CD4-positive, alpha-beta memory T cell (primary cell): ENCODE measurements at places on chromosomes 13 and 19.

- H3K36me3 ChIP-seq: no peaks in the 10 kb centered on the region
- no peaks in the 10 kb centered on the region for H3K27me3 ChIP-seq
- peak overlapping the region; percentile 90 for H3K4me3 ChIP-seq
- peaks cover 36% of the 10 kb centered on the region for H3K4me1 ChIP-seq
These were observed 26.8 kb upstream of the UBE2L5 start for GRCh38 chr13:30395192-30396158.

GRCh38 chr19:36009220-36009619 is 607 bp upstream of the SYNE4 start:
- DNase-seq: peak; percentile 36
- no peaks in the 10 kb centered on the region for H3K27me3 ChIP-seq
- H3K36me3 ChIP-seq: no peaks in the 10 kb centered on the region
- peaks cover 28% of the 10 kb centered on the region for H3K4me1 ChIP-seq
- H3K4me3 ChIP-seq: peak overlapping the region; percentile 28

GRCh38 chr13:111962431-111962891 is 104.5 kb upstream of the SOX1 start:
- H3K4me3 ChIP-seq: no peak overlapping the region
- H3K27me3 ChIP-seq: no peaks in the 10 kb centered on the region
- no peaks in the 10 kb centered on the region for H3K36me3 ChIP-seq
- no peak overlapping the region for H3K27ac ChIP-seq

DNA sequence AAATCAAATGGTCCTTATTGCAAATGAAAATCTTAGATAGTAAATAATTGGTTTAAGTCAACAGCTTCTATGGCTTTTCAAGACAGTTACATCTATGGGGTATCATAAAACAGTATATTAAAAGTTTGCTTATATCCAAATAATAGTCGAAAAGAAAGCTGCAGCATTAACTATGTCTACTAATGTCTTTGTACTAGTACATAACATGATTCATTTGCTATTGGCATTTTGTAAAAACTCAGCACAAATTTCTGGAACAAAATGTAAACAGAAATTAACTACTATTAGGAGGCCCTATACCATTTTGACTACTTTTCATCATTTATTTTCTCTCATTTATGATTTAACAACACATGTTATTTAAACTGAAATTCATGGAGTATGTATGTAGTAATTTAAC is 1435.2 kb upstream of the PRR20A start:
- no peak overlapping the region for H3K27ac ChIP-seq
- H3K4me3 ChIP-seq: no peak overlapping the region

DNA sequence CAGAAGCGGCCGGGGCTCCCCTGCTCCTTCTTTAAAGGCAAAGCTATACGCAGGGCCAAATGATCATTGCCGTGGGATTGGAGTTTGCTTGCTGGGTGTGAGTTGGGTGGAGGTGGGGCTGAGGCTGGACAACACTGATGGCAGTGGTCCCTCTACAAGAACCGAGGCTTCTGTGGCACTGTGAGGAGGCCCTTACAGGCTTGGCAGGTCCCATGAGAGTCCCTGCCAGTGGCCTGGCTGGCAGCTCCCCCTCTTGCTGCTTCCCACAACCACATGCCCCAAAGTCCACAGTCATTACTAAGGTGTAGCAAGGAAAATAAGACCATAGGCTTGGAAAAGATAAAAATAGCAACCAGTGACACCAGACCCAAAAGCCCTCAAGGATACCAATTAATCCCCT is 98.4 kb downstream of the ANKRD10 start:
- peaks cover 13% of the 10 kb centered on the region for H3K4me1 ChIP-seq
- H3K27ac ChIP-seq: no peak overlapping the region
- H3K27me3 ChIP-seq: no peaks in the 10 kb centered on the region
- DNase-seq: no peak
- no peak overlapping the region for H3K4me3 ChIP-seq

DNA sequence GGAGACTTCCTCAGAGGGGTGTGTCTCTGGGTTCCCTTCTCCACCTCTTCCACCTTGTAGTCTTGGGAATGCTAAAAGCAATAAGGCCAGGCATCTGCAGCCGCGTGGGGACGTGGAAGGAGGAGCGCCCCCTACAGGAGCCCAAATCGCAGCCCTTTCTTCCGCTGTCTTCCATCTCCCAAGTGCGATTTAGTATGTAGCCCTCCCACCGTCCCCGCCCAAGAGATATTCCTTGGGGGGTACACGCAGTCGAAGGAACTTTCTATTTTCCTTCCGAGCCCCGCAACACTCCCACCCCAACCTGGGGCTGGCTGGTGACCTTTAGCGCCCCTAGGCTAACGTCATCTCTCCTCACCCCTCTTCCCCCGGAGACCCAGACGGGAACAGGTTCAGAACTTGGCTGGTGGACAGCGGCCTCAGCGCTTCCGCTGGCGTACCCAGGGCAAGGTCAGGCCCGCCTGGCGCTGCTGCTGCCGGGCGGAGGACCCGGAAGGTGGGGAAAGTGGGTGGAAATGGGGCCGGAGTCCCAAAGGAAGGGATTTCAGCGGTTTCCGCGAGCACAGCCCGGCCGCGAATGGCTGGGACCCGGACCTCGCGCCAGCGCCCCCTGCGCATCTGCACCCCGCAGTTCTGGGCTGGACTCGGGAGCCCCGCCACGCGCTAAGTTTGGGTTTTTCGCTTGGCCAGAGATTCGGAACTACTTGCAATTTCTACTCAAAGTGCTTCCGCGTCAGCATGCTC is 2.1 kb upstream of the PCDH8 start:
- H3K36me3 ChIP-seq: no peaks in the 10 kb centered on the region
- no peak overlapping the region for H3K27ac ChIP-seq
- DNase-seq: peak; percentile 14
- H3K4me1 ChIP-seq: peaks cover 14% of the 10 kb centered on the region
- H3K27me3 ChIP-seq: peaks cover 17% of the 10 kb centered on the region

DNA sequence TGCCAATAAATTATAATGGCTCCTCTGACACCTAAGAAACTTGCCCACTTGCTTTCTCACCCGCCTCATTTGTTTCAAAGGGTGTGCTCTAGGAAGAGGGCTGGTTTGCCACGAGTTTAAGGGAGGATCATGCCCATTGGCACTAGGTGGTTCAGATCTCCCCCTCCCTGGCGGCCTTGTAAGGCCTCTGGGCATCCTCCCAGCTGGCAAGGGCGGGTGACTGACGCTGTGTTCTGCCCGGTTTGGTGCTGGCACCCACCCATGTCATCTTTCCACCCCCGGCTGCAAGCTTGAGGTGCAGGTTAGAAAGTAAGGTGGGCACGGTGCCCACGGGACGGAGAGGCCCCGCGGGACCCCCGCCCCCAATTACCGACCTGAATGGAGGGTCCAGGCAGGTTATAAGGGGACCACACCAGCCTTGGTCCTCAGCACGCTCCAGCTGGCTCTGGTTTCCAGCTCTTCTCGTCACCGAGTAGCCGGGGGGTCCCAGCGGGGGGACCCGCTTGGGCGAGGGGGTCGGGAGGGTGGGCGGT is 90.4 kb downstream of the PTPRS start:
- DNase-seq: no peak
- H3K4me3 ChIP-seq: no peak overlapping the region
- no peaks in the 10 kb centered on the region for H3K27me3 ChIP-seq
- H3K36me3 ChIP-seq: no peaks in the 10 kb centered on the region

DNA sequence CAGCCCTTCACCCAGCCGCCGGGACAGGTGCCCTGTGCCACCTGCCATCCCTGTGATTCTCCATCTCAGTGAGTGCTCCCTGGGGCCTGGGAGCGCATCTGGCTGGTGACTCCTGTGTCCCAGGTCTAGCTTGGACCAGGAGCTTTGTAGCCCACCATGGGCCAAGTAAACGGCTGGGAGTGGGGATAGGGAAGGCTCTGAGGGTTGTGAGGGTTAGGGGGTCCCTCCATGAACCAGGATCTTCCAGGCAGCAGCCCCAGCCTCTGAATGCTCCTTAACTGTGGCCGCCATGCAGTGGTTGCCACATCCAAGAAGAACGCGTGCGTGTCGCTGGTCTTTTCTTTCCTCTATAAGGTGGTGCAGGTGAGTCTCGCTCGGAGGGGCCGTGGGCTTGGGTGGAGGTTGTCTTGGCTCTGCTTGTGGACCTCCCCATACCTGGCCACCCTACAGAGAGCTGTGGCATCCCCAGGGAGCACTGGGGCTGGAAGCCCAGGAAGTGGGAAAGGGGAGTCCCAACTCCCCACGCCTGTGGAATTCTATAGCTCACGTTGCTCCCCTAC is 8.4 kb downstream of the AP1M1 start:
- H3K27me3 ChIP-seq: no peaks in the 10 kb centered on the region
- peaks cover 49% of the 10 kb centered on the region for H3K36me3 ChIP-seq
- no peak for DNase-seq
- no peak overlapping the region for H3K4me3 ChIP-seq
- H3K4me1 ChIP-seq: peaks cover 11% of the 10 kb centered on the region

DNA sequence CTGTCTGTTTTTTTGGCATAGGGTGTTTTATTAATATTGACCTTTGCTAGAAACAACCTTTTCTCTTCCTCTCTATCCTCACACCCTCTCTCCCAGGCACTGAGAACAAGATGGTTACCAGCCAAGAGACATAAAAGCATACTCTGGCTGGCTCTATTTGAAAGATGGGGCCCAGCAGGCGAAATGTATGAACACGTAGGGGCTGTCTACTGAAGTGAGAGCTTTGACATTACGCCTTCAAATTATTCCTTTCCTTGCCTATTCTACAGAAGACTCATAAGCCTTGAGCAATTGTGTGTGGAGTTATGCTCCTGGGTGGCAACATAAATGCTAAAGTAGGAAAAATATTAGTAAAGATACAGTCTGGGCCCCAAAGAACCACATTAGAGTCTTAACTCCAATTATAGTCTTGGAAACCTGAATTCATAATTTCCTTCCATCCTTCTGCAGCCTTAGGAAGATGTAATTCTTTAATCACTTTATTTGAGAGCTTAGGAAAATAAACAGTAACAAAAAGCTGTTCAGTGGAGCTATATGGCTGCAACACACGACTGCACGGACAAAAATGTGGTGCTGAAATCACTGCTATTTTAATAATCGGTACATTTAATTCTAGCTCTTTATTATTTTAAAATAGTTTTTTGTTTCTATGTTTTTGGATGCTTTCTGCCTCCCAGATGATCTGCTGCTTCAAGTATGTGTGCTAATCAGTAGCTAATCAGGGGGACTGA is 122.3 kb upstream of the RNF113B start:
- no peak for DNase-seq
- H3K27me3 ChIP-seq: no peaks in the 10 kb centered on the region

DNA sequence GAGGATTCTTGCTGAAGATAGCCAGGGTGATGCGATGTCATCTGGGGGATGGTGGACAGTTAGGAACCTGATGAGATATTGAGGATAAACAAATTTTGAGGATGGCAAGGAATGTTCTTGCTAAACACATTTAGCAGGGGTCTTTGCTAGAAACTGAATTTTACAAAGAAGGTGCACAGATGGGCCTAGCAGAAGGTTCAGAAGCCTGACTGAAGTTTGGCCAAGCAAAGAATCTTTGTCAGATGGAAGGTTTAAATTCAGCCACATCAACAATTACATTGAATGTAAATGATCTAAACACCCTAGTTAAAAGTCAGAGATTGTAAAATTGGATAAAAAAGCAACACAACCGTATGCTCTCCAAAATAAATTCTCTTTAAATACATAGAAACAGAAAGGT is 68.8 kb downstream of the WASF3 start:
- H3K36me3 ChIP-seq: no peaks in the 10 kb centered on the region
- no peak overlapping the region for H3K4me3 ChIP-seq
- H3K27me3 ChIP-seq: no peaks in the 10 kb centered on the region
- no peak overlapping the region for H3K27ac ChIP-seq
- DNase-seq: no peak

GRCh38 chr13:52651897-52652195 is 790 bp upstream of the SUGT1 start:
- peak overlapping the region; percentile 94 for H3K4me3 ChIP-seq
- no peaks in the 10 kb centered on the region for H3K36me3 ChIP-seq
- H3K27me3 ChIP-seq: no peaks in the 10 kb centered on the region

DNA sequence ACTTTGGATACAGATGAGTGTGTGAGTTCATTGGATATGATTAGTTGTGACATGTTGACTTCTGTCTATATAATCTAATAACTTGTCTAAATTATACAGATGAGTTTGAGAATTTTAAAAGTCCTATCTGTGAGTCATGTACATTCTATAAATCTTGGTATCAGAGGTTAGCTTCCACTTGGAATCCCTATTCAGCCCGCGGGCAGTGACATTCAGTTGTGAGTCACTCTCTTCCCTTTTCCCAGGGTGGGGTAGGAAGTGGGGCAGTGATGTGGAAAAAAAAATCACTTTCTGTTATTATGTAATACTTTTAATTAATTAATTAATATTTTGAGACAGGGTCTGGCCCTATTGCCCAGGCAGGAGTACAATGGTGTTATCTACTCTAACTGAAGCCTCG is 33.0 kb upstream of the ZNF808 start:
- no peaks in the 10 kb centered on the region for H3K36me3 ChIP-seq
- DNase-seq: no peak
- no peaks in the 10 kb centered on the region for H3K27me3 ChIP-seq
- H3K4me3 ChIP-seq: no peak overlapping the region

GRCh38 chr19:5595129-5595528 is 27.4 kb upstream of the TINCR start:
- H3K4me1 ChIP-seq: no peaks in the 10 kb centered on the region
- no peaks in the 10 kb centered on the region for H3K27me3 ChIP-seq
- no peak overlapping the region for H3K4me3 ChIP-seq

- H3K27ac ChIP-seq: no peak overlapping the region
- no peaks in the 10 kb centered on the region for H3K27me3 ChIP-seq
- H3K4me3 ChIP-seq: no peak overlapping the region
- no peaks in the 10 kb centered on the region for H3K36me3 ChIP-seq
These were observed 22.7 kb upstream of the MBNL2 start for GRCh38 chr13:97199451-97199850.

DNA sequence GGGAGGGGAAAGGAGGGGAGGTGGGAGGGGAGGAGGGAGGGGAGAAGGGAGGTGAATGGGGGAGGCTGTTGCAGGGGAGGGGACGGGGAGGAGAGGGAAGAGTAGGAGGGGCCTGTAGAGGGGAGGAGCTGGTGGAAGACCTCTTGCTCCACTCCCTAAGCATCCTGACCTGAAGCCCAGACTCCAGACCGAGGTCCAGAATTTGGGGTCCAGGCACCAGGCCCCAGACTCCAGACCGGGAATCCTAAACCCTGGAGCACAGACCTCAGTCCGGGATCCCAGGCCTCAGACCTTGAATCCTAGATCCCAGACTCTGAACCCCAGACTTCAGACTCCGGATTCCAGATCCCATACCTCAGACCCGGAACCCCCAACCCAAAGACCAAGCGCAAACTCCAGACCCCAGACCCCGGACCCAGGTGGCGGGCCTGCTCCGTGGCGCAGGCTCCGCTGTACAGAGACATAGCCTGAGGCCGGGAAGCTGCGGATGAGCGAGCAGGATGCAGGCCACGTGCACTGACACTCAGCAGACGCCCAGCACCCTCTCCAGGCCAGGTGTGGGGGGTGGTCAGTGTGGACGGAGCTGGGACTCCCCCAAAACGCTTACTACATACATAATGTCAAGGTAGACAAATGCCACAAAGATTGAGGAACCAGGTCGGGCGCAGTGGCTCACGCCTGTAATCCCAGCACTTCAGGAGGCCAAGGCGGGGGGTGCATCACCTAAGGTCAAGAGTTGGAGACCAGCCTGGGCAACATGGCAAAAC is 710 bp upstream of the BTBD2 start:
- no peaks in the 10 kb centered on the region for H3K36me3 ChIP-seq
- no peak overlapping the region for H3K4me3 ChIP-seq
- peaks cover 16% of the 10 kb centered on the region for H3K4me1 ChIP-seq
- peak; percentile 78 for DNase-seq
